ENCODE measurements at places on chromosomes 12 and 14.
A peak's percentile ranks its signal among the peaks of the same experiment; 100 is the strongest.

DNA sequence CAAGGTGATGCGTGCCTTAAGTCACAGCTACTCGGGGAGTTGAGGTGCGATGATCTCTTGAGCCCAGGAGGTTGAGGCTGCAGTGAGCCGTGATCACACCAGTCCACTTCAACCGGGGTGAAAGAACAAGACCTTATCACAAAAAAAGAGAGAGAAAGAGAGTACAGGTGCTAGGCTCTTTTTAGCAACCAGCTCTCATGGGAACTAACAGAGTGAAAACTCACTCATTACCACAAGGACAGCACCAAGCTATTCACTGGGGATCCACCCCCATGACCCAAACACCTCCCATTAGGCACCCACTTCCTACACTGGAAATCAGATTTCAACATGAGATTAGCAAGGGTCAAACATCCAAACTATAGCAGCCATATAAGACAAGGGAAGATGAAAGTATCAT is 164.2 kb downstream of the NDUFA12 start:
- DNase-seq = no peak

DNA sequence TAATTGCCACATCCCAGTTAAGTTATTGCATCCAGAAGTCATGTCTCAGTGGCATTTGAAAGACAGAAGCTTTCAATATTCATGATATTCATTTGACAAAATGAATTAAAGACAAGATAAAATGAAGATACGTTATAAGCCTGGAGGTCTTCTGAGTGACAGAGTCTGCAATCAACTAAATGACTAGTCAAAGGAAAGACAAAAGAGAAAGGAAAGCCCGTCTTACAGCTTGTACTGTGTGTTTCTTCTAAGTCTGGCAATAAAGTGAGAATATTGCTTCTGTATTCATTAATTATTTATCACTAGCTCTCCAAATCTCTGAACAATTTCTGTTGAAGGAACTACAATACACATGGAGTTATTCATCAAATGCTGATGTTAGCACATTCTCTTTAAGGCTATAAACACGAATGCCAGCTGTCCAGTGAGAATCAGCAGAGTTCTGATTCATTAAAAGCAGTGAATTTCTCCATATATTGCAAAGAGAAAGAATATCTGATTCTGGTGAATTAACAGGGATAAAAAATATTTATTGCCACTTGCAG is 70.7 kb downstream of the ATXN7L3B start:
- no peak for DNase-seq

DNA sequence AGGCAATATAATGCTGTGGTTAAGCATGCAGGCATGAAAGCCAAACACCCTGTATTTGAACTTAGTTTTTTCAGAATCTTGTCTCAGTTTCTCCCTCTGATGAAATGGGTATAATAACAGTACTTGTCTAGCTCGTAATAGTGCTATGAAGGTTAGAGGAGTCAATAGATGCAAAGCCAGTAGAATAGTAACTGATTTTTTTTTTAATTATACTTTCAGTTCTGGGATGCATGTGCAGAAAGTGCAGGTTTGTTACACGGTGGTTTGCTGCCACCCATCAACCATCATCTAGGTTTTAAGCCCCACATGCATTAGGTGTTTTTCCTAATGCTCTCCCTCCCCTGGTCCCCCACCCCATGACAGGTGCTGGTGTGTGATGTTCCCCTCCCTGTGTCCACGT is 87.4 kb downstream of the CPNE8 start:
- no peak for DNase-seq

- no peak for DNase-seq
These were observed 35.0 kb downstream of the TMTC2 start for GRCh38 chr12:82721726-82722125.

DNA sequence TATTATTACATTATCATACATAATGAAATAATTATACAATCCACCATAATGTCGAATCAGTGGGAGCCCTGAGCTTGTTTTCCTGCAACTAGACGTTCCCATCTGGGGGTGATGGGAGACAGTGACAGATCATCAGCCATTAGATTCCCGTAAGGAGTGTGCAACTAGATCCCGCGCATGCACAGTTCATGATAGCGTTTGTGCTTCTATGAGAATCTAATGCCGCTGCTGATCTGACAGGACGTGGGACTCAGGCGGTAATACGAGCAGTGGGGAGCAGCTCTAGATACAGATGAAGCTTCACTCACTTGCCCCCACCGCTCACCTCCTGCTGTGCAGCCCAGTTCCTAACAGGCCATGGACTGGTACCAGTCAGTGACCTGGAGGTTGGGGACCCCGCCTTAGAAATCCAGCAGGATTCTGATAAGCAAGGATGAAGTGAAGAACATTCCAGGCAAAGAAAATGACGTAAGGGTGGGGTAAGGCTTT is 204.6 kb downstream of the ETV6 start:
- no peak for DNase-seq

- DNase-seq = no peak
These were observed 350.1 kb downstream of the NELL2 start for GRCh38 chr12:44525806-44526654.

- DNase-seq = no peak
These were observed 357.3 kb upstream of the RGS6 start for GRCh38 chr14:71574976-71575375.

DNA sequence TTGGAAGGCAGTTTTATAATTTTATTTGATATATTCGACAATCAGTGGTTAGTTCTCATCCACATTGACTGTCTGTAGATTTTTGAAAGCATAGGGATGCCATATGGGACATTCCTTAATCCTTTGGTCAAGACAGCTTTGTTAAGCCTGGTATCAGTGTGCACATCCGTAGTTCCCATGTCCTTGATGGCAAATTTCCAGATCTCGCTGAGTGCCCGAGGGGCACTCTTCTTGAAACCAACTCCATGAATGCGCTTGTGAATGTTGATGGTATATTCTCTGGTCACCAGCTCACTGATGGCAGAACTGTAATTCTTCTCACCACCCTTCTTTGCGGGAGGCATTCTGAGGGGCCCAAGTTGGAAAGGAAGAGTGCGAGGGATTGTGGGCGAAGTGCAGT is 6.1 kb upstream of the DENND5B start:
- DNase-seq = no peak

- peak; percentile 67 for DNase-seq
These were observed at the start of gene RNU6-7 for GRCh38 chr14:32201816-32202490. Gene RNU6-7, plus strand, starts transcription at chr14:32202045.

DNA sequence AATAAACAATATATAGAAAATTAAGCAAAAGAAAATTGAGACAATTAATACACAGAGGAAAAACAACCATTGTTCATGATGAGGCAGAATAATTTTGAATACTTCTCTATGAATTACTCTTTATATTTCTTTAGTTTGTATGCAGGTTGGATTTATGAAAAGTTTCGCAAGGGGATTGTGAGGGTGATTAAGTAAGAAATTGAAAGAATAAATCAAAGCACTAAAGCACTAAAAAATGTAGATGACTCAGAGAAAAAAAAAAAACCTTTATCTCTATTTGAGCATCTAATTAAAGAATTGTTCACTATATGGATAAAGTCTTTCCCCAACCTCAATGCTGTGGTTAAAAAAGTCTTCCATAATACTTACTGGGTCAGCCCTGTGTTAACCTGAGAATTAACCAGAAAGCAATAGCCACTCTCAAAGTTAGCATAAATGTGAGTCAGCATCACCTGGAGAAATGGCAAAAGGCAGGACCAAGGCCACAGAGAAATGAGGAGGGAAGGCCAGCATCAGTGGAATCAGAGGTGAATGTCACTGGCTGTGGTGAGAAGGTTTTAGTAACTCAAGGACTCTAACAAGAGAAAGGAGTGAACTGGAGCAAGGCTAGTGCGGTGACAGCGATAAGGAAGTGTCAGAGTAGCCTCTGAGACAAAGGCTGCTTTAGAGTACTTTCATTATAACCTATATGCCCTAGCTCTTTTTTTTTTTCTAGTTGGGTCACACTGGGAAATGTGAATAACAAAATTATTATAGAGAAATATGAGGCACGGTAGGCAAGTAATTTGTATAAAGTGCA is 310.4 kb downstream of the KCNC2 start:
- no peak for DNase-seq

GRCh38 chr14:102872020-102872419 is 50.4 kb upstream of the AMN start:
- DNase-seq = no peak
